ENCODE measurements at places on chromosomes 1 and 21.
A peak's percentile ranks its signal among the peaks of the same experiment; 100 is the strongest.

DNA sequence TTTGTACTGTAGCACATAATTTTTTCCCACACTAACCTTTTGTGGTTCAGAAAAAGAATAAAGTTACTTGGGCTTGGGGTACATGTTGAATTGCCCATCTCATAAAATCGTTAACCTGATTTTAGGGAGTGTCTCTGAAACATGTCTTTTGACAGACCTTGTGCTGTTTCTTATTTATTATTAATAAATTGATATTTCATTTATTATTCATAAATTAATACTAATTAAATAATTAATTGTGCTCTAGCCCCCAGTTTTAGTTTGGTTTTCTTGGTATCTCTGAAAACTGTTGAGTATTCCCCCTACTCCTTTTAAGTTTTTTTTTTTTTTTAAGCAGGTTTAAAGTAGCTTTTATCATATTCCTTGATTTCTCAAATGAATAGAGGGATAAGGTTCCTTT, 27.9 kb downstream of the CAMTA1 start:
- ATAC-seq: no peak

DNA sequence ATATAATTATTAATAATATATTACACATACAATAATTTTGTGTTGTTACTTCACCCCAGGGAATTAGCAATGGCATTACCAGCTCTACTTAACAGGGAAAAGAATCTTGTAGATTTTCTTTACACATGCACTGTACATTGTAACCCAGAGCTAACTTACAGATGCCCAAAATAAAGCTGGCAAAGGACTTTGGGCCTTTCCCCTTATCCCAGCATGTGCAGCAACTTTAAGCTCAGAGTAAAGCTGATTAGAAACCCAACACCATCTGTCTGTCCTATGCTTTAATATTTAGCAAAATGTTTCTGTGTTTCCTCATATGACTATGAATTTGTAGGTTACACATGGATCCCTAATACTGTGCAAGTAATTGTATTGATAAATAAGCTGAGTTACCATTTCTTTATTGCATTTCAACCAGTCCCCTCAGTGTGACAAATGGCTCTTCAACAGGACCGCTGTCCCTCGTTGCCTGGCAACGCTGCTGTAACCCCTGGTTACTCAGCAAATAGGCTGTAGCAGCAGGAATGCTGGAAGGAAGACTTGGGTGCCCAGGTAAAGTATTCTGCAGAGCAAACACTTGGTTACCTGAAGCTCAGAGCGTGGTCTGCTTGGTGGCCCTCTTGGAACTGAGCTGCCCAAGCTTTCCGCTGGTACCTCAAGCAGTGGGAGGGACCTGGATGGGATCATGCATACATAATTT, at the start of gene USH2A:
Gene USH2A, minus strand, starts transcription at position 628 of the 700 bp plus-strand sequence. CDS start 1,112 bp downstream, outside the sequence.
- no peak for ATAC-seq

GRCh38 chr1:51643362-51643761, 26.5 kb downstream of the OSBPL9 start:
- no peak for ATAC-seq

DNA sequence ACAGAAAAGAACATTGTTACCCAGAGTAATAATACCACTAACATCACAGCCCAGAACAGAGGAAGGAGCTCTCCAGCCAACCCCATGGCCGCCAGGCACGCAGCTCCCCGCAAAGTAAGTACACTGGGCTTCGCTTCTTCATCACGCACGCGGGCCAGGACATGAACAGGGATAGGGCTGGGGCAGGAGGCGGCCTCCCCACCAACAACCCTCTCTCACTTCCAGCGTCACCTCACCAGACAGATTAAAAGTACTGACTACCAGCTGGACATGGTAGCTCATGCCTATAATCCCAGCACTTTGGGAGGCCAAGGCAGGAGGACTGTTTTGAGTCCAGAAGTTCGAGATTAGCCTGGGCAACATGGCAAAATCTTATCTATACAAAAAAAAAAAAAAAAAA, 78.3 kb downstream of the NPHP4 start:
- no peak for ATAC-seq

GRCh38 chr1:158952416-158952815, 21.1 kb downstream of the PYHIN1 start:
- no peak for ATAC-seq

- no peak for ATAC-seq
Measured at GRCh38 chr1:58924821-58925220, 141.0 kb upstream of the JUN start.

GRCh38 chr21:33802481-33802880, 113.1 kb downstream of the ATP5PO start:
- no peak for ATAC-seq

DNA sequence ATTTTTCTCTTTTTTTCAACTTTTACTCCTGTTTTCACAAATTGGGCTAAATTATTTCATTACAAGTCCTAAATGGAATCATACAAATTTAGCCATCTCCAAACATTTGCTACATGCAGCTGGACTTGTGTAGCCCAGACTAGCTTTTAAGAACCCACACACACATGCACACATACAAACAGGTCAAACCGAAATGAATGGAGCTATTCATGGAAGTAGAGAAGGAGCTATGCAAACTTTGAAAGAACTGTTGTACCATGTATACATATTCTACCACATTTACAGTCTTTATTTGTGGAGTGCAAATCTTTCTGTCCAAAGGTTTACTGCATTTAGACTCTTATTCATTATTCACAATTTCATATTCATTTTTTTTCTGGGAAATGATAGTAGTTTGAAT, 189.1 kb upstream of the RNPC3 start:
- ATAC-seq: no peak

DNA sequence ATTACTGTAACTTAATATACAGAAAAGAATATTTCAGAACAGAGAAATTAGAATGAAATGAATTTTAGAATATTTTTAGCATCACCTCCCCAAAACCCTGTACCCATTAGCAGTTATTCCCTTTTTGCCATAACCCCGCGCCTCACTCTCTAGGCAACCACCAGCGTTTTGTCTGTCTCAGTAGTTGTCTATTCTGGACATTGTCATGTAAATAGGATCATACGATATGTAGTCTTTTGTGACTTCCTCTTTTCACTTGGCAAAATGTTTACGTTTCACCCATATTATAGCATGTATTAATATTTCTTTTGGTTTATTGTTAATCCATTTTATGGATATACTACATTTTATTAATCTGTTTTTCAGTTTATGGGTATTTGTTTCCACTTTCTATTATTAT, 24.9 kb downstream of the SOAT1 start:
- ATAC-seq: no peak

DNA sequence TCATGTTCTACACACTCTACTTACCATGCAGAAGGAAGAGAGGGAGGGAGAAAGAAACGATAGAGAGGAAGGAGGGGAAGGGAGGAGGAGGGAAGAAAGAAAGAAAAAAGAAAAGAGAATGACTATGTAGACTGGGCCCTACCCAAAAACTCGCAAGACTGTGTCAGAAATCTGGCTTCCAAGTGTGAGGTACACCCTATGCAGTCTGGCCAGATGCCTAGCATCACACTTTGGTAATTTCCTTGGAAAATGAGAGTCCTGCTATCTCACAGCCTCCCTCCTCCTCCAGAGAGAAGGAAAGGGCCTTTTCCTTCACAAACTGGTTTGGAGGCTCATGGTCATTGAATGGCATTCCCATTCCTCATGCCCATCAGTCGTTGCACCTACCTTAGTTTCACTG, 86.4 kb upstream of the LRRC8D start:
- no peak for ATAC-seq

GRCh38 chr1:38123356-38124135, 77.0 kb upstream of the POU3F1 start:
- ATAC-seq: peak; percentile 67
